ENCODE measurements at places on chromosomes 2 and 18. TPM values are rescaled to one million over a fixed set of nuclear protein-coding genes. Genes with fewer than 3 reads are reported as not detected.

ANKRD30B gene
- polyA plus RNA-seq, result 0.07 TPM

LRP1B gene
- polyA plus RNA-seq, result not detected

HOXD3 gene
- not detected for polyA plus RNA-seq

DNA sequence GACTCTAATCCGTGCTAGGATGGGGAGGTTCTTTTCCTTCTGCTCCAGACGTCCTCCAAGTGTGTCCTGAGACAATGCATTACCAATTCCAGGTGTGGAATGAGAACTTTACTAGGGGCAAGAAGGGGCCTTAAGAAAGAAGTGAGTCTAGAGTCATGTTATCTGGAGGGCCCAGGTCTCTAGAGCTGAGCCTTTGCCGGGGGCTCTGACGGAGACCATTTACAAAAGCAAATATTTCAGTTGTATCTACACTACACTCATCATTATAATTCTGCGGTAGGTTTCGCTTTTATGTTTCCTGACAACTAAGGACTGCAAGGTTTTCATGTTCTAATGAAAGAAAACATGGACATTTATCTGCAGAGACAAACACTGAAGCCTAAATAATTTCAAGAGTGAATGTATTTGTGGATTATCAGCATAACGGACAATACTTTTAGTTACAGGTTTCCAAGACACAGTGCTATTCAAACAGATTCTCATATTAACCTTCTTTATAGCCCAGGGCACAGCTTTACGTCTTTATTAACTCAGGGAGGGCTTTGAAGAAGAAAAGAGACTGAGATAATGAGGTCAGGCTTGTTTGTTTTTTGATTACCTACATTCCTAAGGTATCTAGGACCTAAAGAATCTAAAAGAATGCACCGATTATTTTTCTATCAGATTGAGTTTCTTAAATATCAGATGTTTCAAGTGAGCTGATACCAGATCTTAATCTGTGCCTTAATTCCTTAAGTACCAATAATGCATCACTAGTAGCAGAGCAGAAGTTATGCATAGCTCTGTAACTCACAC, 15.0 kb upstream of the LAMA1 start:
- no peak overlapping the region for H3K27ac ChIP-seq
- no peaks in the 10 kb centered on the region for H3K4me1 ChIP-seq
- DNase-seq, result no peak
- no peak overlapping the region for H3K4me3 ChIP-seq

GRCh38 chr18:1805521-1805920, 765.8 kb downstream of the METTL4 start:
- H3K4me1 ChIP-seq, result no peaks in the 10 kb centered on the region
- H3K27me3 ChIP-seq, result no peaks in the 10 kb centered on the region
- no peak for DNase-seq
- H3K4me3 ChIP-seq, result no peak overlapping the region
- H3K27ac ChIP-seq, result no peak overlapping the region

GRCh38 chr2:70892750-70893149, 43.0 kb upstream of the ATP6V1B1 start:
- peaks cover 18% of the 10 kb centered on the region for H3K4me1 ChIP-seq
- H3K27me3 ChIP-seq, result peaks cover 40% of the 10 kb centered on the region
- H3K4me3 ChIP-seq, result no peak overlapping the region
- no peaks in the 10 kb centered on the region for H3K36me3 ChIP-seq
- DNase-seq, result no peak

DNA sequence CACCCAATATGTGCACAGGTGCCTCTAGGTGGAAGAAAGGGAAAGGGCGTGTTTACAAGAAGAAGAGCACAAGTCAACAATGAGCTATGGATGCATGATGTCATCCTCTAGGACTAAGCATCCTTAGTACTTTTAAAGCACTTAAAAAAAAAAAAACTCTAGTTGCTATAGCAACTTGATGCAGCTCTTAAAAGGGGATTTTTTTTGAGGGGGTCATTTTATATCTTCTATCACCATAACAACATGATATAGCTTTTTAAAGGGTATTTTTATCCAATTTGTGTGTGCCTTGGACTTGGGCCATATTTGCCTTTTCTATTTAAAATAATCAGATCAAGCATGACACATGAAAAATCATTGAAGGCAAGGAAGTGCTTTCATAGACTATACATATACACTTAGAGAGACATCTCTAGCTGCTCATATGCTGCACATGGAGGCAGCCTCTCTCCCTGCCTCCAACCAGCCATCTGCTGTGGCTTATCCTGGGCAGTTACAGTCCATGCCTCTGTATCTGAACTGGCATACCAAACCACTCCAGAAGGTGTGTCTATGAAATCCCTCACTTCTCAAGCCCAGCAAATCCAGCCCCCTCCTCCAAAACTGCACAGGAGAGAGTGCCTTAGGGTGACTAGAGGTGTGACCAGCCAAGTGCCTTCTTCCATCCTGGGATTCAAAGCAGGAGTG, 165.4 kb downstream of the MSH2 start:
- H3K36me3 ChIP-seq, result no peaks in the 10 kb centered on the region
- H3K4me3 ChIP-seq, result no peak overlapping the region
- no peak for DNase-seq
- H3K27ac ChIP-seq, result no peak overlapping the region
- H3K27me3 ChIP-seq, result peaks cover 29% of the 10 kb centered on the region

DNA sequence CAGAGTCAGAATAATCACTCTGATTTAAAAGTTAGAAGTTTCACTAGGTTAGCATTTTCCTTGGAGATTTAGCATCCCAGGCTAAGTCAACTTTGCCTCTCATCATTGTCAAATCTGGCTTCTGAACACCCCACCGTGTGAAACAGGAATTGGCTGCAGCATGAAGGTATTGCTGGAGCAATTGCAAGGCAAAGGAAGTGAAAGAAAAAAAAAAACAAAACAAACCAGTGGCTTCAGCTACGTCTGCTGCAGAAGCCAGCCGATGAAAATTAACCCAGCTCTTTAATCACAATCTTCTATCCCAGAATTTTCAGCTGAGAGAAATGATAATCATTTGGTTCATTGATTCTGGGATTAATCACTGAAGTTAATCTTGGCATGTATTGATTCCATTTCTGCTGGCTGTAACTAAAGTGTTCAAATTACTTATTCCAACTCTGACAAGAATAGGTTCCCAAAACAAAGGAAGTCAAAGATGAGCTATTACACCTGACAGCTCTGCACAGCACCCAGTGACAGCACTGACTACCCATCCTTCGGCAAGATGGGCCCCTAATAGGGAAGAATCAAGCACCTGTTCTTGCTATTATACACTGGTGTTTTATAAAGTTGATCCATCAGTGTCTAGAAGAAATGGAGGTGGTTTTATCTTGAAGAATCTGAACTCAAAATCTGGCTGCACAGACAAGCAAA, 42.7 kb upstream of the REG3G start:
- no peaks in the 10 kb centered on the region for H3K27me3 ChIP-seq
- no peaks in the 10 kb centered on the region for H3K36me3 ChIP-seq
- H3K4me3 ChIP-seq, result no peak overlapping the region

GRCh38 chr2:148244593-148245292, 223.9 kb downstream of the MBD5 start:
- no peaks in the 10 kb centered on the region for H3K4me1 ChIP-seq
- no peaks in the 10 kb centered on the region for H3K36me3 ChIP-seq
- no peak overlapping the region for H3K27ac ChIP-seq
- no peak for DNase-seq

- no peak for DNase-seq
- H3K27ac ChIP-seq, result no peak overlapping the region
- H3K4me3 ChIP-seq, result no peak overlapping the region
- H3K36me3 ChIP-seq, result no peaks in the 10 kb centered on the region
- peaks cover 14% of the 10 kb centered on the region for H3K4me1 ChIP-seq
Measured at GRCh38 chr2:109239720-109240119, 110.7 kb downstream of the SH3RF3 start.

GRCh38 chr2:64914735-64915509, 74.3 kb upstream of the SLC1A4 start:
- H3K4me1 ChIP-seq, result peaks cover 10% of the 10 kb centered on the region
- no peak overlapping the region for H3K4me3 ChIP-seq
- H3K27ac ChIP-seq, result no peak overlapping the region
- no peaks in the 10 kb centered on the region for H3K27me3 ChIP-seq
- H3K36me3 ChIP-seq, result no peaks in the 10 kb centered on the region

DNA sequence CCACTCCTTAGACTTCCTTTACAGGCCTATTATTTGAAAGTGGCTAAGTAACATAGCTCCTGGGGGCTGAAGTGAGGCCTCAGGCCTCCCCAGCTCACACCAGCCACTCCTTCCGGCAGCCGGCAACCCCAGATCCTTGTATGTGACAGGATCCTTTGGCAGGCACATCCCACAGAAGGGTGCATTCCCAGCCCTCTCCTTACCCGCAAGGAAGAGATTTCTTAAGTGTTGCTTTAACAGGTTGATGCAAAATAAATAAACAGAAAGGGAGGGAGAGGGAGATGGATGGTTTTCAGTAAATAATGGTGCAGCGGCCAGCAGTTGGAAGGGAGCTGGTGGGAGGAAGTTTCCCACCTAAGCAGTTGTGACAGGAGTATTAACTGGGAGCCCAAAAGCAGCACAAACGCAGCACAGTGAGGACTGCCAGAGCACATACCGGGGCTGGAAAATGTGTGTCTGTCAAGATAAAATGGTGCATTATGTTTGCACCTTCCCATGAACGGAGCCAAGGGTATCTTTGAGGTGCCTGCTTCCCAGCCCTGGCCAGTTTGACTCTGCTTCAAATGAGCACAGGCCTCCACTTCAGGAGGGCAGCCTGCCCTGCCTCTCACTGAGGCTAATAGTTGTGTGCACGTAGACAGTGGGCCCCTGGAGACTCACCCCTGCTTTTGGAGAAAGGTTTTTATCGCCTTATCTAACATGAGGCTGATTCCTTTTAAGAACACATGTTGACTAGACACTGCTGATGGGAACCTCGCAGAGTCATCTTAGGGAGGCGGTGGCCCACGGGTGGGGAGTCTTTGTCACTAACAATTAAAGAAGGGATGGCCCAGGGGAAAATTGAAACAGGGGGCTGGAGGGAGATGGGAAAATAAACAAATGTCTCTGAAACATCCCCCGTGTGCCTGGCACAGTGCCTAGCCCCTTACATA, 32.8 kb downstream of the NRP2 start:
- no peaks in the 10 kb centered on the region for H3K27me3 ChIP-seq
- no peak overlapping the region for H3K27ac ChIP-seq
- H3K4me1 ChIP-seq, result no peaks in the 10 kb centered on the region

Data from CD4-positive, alpha-beta memory T cell (primary cell).